ENCODE measurements at places on chromosomes 3 and 15.

- no peak for DNase-seq
Measured at GRCh38 chr3:151916781-151917180, 43.3 kb downstream of the SUCNR1 start.

- DNase-seq, result no peak
Measured at GRCh38 chr15:46229263-46229662, 594.4 kb downstream of the SQOR start.

DNA sequence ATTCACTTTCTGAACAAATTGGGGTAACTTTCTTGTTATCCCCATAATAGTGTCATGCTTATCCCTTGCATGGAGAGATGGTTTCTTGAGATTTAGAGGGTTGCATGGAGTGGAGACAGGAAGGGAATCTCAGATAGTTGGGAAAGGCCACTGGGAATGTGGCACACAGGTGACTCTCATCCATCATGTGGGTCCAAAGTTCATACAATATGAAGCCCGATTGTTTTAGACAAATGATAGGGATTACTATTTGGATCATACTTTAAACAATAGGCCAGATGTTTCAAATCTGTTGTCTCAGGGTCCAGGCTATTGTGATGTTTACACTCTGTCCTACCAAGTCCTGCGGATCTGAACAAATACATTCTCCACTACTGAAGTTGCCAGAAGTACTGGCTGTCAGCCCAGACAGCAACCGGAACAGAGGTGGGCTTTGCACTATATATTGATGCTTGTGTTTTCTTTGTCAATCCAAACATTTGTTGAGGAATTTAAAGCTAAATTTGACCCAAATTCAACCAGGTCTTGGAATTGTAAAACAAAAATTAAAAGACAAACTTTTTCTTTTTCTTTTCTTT lies 39.2 kb upstream of the NMNAT3 start:
- no peak for DNase-seq

GRCh38 chr3:142987080-142987700 lies 14.2 kb upstream of the U2SURP start:
- DNase-seq, result no peak

DNA sequence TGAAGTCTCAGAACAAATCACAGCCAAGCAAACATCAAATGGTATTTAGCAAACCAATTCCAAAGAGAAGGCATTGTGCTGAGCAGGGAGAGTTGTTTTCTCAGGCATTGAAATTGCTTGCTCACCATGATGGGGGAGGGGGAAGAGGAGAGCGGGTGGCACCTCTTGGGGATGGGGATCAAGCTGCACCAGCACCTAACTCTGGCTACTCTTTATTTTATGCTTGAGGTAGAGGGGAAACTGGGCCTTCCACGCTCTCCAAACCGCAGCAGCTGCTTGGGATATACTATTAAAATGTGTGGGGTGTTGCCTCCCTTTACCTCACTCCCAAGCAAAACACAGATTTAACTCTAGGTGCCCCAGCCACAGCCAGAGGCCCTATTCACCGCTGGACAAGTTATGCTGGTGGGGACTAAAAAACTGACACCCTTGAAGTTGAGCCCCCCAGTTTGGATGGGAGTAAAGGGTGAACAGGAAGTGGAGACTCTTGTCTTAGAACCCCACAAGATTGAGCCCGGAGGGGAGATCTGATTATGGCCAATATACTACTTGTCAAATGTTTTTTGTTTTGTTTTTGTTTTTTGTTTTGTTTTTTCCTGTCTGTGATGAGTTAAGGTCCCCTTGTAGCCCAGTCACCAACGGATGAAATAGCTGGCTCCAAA lies 5.0 kb upstream of the FOXB1 start:
- DNase-seq, result no peak

GRCh38 chr15:83379579-83379959 lies 67.6 kb upstream of the SH3GL3 start:
- DNase-seq, result no peak

- no peak for DNase-seq
Measured at GRCh38 chr15:85563328-85563727, 182.9 kb downstream of the AKAP13 start.

GRCh38 chr15:54559405-54560069 lies 581.3 kb downstream of the UNC13C start:
- no peak for DNase-seq

GRCh38 chr15:34594361-34594760 lies 10.9 kb upstream of the GOLGA8B start:
- DNase-seq, result no peak

DNA sequence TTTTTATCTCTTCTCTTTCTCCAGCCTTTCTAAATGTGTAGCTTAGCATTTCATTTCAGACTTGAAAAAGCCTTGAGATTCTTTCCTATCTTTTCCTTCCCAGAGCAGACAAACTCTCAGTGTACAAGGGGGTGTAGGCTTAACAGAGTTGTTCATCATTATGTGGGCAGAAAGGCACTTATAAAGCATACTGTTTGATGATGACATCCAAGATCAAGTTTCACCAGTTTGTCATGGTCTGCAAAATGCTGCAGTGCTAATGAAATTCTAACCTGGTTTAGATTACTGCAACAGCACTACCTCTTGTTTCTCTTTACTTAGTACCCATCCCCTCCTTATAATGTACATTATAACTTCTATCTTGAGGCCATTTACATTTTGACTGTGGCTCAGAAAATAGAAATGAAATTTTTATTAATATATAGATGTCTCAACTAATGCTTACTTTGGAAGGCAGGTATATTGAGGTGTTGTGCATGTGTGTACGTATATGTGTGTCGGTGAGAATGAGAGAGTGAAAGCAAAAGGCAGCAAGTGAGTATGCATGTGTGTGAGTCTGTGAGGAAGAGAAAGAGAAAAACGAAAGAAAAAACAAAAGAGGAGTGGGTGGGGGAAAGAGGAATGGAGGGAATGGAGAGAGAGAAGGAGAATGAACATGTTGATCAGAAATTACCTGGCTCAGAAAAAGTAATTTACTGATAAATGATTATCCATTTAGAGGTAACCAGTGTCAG lies 1043.6 kb downstream of the TUSC7 start:
- no peak for DNase-seq

DNA sequence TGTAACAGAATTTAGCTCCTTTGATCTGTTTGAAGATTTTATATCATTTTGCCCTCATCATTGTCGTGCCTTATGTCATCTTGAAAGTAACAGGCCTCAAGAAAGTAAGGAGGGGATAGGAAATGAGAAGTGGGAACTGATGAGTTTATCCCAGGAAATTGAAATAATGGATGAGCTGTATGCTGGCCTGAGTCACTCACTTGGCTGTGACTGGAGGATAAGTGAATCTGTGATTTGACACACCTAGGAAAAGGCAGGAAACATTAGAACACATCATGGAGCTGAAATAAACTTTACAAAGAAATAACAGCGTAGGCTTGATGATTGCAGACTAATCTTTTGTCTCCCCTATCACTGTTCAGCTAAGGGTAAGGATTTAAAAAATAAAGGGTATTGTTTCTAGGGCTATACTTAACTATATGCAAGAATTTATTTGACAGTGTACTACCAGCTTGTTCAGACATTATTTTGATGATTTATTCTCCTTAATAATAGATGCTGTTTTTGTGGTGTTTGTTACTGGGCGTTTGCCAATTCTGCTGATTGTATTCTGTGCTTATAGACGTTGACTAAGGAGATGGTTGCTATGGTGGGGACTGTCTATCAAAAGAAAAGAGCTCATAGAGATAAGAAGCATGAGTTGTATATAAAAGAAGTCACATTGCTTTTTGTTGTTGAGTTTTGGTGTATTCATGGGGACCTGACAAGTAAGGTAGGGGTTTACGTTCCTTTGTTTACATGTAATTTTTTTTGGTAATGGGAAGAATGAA lies 105.6 kb upstream of the ROPN1 start:
- no peak for DNase-seq

Data from GM18507 (cell line).